ENCODE measurements at places on chromosomes 7 and 10.

DNA sequence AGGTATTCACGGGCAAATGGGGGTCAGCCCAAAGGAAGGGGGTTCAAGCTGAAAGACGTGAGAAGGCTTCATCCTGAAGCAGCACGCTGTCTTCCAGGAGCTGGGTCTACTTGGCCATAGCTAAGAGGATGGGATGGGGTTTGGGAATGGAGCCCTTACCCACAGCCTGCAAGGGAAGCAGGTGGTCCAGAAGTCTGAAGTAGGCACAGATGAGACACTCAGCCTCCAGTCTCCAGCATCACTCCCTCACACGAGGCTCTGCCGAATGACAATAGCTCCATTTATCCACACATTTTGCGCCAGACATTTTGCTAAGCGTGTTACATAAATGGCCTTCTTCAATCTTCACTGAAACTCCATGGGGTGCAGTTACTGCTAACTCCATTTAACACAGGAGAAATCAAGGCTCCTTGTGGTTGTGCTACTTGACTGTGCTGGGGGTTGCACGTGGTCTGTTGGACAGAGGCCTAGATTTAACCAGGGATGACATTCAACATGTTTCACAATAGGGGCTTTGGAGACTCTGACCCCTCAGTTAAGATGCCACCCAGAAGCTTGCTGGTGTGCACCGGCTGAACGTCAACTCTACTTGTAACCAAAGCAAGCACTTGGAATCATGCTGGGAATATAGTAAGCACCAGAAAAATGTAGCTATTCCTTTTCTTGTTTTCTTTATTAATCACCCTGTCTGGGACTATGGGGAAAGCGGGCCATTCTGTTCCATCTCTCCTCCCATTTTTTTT is 85.3 kb downstream of the FAM241B start:
- DNase-seq, result no peak

DNA sequence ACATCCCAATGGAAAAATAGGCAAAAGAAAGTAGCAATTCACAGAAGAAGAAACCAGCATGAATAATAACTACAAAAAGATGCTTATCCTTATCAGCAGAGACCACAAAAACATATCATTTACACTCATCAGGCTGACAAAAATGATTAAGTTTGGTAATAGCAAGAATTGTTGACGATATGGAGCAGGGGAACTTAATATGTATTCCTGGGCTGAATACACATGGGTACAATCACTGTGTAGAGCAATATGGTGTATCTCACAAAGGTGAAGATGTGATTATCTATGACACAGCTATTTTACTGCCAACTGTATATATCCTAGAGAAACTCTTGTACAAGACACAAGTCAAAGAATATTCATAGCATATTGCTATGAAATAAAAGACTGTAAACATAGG is 141.8 kb upstream of the NOBOX start:
- no peak for DNase-seq

GRCh38 chr10:77644557-77645243 is 7.1 kb upstream of the KCNMA1 start:
- DNase-seq, result no peak

DNA sequence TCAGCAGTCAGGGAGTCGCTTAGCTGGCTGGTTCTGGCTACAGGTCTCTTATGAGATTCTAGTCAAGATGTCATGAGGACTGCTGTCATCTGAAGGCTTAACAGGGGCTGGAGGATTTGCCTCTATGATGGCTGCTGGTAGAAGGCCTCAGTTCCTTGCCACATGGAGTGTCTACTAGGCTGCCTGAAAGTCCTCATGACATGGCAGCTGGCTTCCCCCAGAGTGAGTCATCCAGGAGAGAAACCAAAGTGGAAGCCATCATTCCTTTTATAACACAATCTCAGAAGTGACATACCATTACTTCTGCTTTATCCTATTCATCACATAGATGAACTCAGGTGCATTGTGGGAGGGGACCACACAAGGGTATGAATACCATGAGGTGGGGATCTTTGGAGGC is 75.1 kb downstream of the EXOC6 start:
- no peak for DNase-seq

DNA sequence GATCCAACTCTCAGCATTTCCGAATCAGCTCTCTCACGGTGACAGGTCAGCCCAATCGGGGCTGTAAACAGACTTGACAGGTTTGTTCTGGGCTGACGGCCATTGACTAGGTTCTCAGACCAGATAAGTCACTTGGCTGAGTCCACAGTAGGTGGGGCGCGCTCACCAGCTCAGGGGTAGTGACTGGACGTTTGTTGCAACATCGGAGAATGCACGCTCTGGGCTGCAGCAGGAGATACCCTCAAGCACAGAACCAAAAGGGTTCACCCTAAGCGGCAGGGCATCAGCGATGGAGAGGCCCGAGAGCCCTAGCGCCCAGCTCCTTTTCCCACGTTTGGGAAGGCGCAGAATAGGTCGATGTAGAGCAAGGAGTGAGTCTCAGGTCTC is 1.8 kb downstream of the KLLN start:
- peak; percentile 5 for DNase-seq

- no peak for DNase-seq
Measured at GRCh38 chr10:47027784-47028260, 116.6 kb downstream of the PTPN20 start.

DNA sequence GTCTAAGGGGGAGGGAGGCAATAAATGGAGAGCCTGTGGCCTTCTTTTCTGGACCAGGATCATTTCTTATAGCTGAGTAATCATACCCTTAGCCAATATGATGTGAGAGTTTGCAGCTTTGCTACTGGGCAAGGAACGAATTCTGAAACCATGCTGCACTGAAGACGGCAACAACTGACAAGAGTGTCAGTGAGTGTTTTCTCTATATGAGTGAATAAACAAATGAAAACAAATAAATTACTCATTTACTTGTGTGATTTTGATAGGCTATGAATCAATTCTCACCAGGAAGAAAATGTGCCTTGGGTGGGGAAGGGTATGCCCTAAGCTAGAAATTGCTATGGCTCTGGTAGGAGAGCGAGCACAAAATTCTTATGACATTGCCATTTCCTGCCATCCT is 79.4 kb upstream of the LRRN3 start:
- no peak for DNase-seq

GRCh38 chr7:30546596-30546995 is 42.0 kb upstream of the GGCT start:
- DNase-seq, result no peak

DNA sequence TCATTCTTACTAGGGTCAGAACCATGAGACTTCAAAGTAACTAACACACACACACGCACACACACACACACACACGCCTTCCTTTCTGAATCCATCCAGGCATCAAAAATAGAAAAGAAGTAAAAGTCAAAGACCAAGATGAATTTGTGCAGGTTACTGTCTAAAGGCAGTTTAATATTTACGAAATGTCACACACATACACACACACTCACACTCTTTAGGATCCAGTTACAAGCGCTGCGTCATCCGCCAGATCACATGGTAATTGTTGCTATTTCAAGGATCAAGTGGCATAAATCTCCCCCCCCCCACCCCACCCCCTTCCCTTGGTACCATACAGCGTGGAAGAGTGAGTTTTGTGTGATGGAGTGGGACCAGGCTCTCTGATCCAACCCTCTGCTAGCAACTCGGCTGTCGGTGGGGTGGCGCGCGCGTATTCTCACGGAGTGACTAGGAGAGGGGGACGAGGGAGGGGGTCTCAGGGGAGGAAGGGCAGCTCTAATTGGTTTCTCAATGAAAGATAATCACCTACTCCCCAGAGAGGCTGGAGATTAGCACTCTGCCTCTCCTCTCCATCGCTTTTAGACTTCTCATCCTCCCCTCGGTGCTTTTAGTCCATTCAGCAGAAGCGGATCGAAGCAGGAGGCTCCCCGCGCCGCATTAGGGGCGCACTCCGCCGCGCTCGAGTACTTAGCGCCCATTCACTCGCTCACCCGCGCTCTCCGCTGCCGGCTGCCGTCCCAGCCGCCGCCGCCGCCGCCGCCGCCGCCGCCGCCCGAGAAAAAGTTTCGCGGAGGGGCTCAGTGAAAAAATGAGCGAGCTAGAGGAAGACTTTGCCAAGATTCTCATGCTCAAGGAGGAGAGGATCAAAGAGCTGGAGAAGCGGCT is 83.5 kb upstream of the PRKG1 start:
- no peak for DNase-seq

GRCh38 chr10:53754596-53755250 is 982.1 kb upstream of the MBL2 start:
- DNase-seq, result no peak

GRCh38 chr10:76352300-76352699 is 920.9 kb downstream of the LRMDA start:
- DNase-seq, result no peak

DNA sequence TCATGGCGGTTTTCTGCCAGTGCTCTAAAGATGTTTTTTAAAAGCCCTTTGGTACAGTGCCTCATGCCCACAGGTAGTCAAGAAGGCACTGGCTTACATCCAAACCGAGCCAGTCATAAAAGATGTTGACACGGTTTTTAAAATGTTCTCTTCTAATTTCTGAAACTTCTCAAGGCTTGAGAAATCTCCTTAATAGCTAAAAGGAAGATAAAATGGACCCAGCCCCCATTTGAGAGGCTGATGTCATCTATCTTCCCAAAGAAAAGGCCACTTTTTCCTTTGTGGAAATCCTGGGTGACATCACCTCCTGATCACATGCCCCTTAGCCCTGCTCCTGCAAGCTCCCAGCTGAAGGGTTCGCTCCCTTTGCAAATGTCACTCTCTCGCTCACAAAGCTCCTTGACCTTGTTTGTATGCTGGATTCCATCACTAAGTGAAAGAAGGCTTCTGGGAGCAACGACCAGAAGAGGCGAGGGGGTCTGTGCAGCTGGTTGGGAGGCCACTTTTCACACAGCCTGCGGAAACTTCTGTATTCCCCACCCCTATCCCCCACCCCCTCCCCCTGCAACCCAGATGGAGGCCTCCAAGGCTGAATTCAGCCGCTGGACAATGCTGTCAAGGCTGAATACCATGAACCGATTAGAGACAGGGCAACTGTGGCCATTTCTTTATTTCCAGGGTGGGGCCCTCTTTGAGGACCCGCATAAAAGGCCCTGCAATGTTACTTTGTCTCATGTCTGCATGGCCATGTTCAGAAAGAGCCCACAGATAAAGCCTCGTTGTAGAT is 122.8 kb downstream of the CUBN start:
- DNase-seq, result no peak

GRCh38 chr10:70337201-70337651 is 45.2 kb downstream of the LRRC20 start:
- DNase-seq, result no peak

DNA sequence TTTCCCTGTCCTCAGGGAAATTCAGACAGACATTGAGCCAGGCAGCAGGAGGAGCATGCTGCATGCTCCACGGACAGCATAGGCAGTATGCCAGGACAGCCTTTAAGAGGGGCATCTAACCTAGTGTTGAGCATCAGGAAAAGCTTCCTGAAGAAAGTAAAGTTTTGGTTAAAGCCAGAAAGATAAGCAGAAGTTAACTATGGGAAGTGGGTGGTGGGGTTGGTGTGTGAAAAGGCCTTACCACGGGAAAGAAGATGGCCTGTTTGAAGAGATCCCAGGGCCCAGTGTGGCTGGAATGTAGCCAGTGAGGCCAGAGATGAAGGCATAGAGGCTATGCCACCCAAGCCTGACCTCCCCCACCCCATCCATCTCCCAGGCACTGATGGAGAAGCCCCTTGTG is 102.4 kb upstream of the PLXNA4 start:
- no peak for DNase-seq

GRCh38 chr7:133275446-133276095 is 22.7 kb downstream of the EXOC4 start:
- DNase-seq, result no peak

DNA sequence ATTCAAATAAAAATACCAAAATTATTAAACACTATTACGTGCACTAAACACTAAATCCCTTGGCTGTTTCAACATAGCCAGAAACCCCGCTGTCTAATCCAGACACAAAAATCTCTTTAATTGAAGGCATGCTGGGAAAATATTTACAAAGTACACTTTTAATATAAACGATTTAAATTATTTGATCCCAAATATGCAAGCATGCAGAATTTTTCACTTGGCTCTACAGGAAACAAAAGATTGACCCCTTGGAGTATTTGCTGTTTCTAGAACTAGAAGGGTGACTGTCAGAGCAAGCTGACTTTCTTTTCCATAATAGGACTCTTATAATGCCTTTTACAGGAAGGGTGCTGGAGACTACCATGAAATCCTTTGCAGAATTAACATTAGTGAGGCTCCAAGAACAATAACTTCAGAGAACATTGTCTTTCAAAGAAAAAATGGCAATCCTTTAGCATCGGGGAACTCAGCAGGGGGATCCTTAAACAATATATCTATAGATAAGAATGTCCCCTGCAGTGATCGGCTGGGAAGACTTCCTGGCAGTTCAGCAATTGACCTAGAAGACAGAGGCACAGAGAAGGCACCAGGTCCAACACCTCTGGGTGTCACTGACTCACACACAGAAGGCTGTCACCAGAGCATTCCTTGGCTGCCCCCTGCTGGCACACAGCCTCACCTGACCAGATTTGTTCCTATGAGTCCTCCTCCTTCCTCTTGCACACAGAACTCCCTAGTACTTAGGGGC is 55.8 kb upstream of the MRLN start:
- no peak for DNase-seq

Data from activated CD8-positive, alpha-beta memory T cell treated with anti-CD3 and anti-CD28 coated beads for 1 hour (primary cell).